ENCODE measurements at places on chromosomes 4 and X. TPM values are rescaled to one million over a fixed set of nuclear protein-coding genes. Genes with fewer than 3 reads are reported as not detected.

DNA sequence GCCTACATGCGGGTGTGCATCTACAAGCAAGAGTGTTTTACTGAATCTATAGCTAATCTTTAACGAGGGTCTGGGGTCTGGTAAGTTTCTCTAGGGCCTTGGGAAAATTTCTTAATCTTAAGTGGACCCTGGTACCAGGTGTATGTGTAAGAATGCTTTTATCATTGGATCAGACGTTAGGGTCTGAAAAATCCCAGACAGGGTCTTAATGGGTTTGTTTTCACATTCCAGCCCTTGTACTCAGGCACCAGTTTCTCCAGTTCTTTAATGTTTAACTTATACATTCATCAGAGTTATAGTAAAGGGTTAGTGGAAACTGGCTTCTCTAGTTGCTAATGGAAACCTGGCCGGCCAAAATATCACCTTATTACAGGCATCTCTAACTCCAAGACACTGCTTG, 11.6 kb downstream of the MAGEB16 start:
- no peak for DNase-seq

The NAT8L gene
- 0.42 TPM for total RNA-seq

GRCh38 chrX:152810403-152810802, 20.2 kb downstream of the CETN2 start:
- DNase-seq, result no peak

The ADRA2C gene
- total RNA-seq, result not detected

DNA sequence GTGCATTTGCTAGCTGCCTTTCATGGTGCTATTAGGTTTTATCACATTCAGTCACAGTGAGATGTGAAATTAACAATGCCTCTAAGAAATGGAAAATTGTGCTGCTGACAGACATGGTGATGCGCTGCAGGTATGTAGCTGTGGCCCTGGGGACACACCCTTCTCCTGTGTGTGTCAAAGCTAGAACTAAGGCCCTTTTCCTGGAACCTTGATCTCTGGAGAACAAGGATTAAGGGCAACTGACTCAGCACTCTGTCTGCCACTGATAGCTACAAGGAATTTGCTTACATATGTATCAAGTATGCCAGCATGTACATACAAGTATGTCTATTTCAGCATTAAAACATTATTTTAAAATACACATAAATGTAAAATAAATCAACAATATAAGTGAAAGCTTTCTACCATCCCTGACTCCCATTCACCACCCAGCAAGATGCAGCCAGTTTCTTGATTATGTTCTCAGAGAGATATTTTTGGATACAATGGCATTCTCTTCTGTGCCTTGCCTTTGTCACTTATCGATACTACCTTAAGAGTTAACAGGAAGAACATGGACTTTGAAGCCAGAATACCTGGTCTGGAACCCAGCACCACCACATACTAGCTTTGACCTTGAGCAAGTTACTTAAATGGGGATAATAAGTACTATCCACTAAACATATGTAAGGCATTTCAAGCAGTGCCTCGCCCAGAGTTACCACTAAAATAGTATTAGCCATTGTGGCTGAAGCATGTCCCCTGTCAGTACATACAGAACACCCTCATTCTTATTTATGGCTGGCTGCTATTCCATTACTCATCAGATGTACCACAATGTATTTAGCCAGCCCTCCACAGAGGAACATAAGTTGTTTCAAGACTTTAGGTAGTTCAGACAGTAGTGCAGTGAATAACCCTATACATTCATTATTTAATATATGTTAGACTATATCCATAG, 68.5 kb downstream of the NPNT start:
- no peak for DNase-seq

DNA sequence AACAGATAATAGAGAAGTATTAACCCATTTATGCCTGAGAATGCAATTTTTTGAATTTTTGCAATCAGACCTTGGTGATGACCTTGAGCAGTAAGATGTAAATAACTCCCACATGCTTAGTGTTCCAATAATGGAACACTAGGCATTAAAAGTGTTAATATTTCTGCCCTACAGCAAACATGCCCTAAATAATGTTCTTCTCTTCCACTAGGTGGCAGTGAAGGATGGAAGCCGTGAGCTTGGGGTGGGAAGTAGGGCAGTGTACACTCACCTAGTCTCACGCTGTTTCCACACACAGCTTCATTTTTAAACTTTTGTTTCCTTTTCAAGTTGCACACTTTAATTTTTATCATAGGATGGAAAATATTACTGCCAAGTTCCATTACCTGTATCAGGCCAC, 613.1 kb upstream of the HS3ST1 start:
- no peak for DNase-seq

DNA sequence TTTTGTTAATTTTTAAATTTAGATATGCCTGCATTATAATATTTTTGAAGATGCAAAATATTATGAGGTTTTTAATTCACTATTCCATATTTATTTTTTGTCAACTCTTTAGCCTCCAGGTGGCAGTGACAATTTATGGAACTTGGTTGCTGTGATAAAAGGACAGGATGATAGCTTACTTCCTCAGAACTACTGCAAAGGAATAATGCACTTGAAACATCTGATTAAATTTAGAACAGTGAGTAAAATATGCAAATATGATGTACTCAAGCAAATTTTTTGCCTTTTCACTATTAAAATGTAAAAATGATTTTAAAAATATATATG, 45.1 kb downstream of the SPATA4 start:
- DNase-seq, result no peak

DNA sequence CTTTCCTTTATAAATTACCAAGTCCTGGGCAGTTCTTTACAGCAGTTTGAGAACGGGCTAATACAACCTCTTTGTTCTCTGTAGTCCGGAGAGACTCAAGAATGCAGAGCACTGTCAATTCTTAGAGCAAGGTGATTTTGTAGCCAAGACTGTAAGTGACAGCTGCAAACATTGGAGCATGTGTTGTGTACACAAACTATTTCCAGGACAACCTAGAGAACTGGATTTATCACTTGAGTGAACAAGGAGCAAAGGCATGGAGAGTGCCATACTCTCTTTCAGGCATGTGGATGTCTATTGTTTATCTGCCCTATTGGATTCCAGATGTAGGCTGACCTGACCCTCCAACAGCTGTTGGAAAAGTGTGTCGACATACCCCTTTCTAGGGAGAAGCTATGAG, 153.9 kb downstream of the SPANXN3 start:
- DNase-seq, result no peak

The DOCK11 gene
- 50.1 TPM for total RNA-seq

- DNase-seq, result no peak
These were observed 111.5 kb downstream of the KLF8 start for GRCh38 chrX:56343664-56344063.
